Activated T-cell treated with anti-CD3 and anti-CD28 coated beads for 1 hour (primary cell): ENCODE measurements at places on chromosomes 13 and 19.

DNA sequence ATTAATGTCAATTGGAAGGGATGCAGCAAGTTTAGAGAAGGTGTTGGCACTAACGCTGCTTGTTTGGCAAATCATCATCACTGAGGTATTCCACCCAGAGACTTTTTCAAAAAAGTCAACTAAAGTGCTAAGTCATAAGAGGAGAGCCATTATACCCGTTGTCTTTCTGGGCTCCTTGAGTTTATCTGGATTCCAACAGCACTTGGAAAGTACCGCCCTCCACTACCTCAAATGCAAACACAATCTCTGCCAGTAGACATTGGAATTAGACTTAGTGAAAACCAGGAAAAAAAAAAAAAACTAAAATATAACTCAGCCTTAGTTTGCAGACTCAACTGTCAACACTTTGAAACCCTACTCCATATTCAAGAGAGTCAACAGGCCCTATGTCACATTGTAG is 266.0 kb downstream of the ITGBL1 start:
- no peak for DNase-seq

- DNase-seq = no peak
Measured at GRCh38 chr19:45102481-45102880, 9.5 kb downstream of the PPP1R37 start.

DNA sequence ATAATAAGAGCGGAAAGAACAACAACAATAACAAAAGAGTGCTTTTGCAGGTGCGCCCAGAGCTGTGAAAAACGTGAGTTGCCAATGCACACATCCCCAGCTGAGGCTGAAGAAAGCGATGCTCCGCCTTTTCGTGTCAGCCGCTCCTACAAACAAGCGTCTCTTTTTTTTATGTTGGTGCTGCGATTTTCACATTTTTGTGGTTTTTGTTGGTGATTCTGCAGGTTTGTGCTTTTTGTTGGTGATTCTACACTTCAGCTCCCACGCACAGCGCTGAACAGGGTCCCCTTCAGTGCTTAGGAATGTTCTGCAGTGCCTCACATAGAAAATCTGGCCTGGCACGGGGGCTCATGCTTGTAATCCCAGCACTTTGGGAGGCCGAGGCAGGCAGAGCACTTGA is 7.3 kb upstream of the SBK3 start:
- no peak for DNase-seq

- DNase-seq = no peak
Measured at GRCh38 chr13:39217471-39217870, 179.2 kb downstream of the NHLRC3 start.

- no peak for DNase-seq
Measured at GRCh38 chr19:45179072-45179891, 698 bp downstream of the BLOC1S3 start.

GRCh38 chr19:34254698-34255432 is 511 bp downstream of the GARRE1 start:
- peak; percentile 7 for DNase-seq

DNA sequence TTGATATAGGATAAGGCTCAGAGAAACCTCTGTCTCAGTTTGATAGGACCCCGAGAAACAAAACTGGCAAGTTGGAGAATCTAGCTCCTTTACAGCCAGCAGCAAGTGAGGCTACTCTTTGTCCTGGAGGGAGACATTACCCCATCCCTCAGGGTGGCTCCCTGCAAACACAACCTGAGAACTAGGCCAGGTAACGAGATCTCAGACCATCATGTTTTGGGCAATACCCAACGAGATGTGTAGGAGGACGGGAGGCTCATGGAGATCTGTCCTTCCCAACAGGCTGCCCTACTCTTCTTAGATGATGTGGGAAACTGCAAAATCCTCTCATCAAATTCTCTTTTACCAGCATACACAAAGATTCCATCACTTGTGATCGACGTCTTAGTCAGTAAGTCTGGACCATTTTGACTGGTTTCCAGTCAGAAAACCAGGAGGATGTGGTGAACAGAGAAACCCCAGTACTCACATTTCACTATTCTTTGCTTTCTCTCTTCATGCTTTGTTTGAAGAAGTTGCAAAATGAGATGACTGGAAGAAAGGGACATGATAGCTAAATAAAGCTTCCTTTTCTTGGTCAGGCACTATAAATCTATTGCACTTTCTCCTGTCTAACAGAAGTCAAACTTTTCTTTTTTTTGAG is 6.0 kb upstream of the CTU1 start:
- no peak for DNase-seq

- no peak for DNase-seq
Measured at GRCh38 chr13:71210861-71211260, 656.1 kb downstream of the DACH1 start.

GRCh38 chr13:43744261-43745031 is 42.3 kb downstream of the ENOX1 start:
- no peak for DNase-seq

DNA sequence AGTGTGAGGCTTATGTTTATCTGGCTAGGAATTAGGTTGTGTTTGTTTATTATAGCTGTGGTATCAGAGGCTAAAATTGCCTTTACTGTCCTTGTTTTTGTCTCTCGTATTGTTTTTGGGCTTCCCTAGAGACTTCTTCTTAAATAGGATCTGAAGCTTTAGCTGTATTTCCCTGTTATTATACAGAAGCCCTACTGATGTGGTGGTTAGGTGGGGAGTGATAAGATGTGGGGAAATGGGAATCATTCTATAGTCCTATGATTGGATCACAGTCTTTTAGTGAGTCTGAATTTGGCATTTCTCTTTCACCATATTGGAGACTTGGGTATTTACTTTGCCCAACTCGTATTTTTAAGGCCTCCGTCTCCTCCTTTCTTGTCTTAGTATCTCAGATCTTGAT is 8.3 kb upstream of the KL start:
- DNase-seq = no peak

- no peak for DNase-seq
Measured at GRCh38 chr13:20378721-20379120, 146.6 kb upstream of the GJB6 start.

DNA sequence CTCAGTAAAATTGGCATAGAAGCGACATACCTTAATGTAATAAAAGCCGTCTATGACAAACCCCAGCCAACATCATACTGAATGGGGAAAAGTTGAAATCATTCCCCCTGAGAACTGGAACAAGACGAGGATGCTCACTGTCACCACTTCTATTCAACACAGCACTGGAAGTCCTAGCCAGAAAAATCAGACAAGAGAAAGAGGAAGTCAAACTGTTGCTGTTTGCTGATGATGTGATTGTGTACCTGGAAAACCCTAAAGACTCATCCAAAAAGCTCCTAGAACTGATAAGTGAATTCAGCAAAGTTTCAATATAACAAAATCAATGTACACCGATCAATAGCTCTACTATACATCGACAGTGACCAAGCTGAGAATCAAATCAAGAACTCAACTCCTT is 63.3 kb downstream of the TNFSF13B start:
- no peak for DNase-seq

DNA sequence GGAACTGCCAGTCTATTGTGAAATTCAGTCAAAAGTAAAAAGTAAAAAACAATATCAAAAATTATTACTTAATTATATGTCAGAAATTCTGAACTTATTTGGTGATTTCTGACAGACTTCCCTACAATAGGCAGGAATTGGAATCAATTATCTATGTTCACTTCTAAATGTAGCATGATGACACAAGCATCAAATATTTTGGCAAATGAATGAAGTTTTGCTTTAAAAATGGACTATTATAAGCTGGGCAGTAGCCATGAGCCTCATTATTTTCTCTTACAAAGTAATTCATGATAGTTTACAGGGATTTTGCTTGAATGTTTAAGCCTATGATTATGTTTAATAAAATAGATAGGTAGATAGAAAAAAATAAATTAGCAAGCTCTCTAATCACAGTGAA is 582.6 kb downstream of the SLITRK6 start:
- DNase-seq = no peak

DNA sequence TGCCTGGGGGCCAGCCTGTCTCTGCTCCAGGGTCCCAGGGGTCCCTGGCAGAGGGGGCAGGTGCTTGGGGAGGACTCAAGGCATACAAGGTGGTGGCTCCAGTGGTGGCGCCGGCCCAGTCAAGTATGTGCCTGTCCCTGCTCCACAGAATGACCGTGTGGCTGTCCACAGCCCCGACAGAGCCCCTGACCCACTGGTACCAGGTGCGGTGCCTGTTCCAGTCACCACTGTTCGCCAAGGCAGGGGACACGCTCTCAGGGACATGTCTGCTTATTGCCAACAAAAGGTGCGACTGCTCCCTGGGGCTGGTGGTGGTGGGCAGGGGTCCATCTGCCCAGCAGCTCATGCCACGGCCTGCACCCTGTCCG is 8.2 kb downstream of the YIPF2 start:
- DNase-seq = no peak

DNA sequence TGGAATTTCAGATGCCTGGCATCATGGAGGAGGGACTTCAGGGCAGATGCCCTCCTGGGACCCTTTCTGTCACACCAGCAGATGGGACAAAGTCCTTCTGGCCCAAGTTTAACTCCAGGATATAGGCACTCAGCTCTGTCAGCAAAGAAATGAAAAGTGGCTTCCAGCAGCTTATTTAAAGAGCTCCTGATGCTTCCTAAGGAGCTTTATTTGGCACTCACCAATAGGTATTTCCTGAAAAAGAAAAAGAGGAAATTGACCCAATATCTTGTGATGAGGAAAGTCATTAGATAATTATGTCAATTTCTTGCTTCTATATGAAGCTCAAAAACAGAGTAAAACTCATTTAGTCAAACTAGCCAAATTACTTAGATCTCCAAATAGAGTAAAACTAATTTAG is 224.6 kb downstream of the RAP2A start:
- no peak for DNase-seq

- no peak for DNase-seq
Measured at GRCh38 chr19:5447700-5448311, 7.4 kb upstream of the ZNRF4 start.

DNA sequence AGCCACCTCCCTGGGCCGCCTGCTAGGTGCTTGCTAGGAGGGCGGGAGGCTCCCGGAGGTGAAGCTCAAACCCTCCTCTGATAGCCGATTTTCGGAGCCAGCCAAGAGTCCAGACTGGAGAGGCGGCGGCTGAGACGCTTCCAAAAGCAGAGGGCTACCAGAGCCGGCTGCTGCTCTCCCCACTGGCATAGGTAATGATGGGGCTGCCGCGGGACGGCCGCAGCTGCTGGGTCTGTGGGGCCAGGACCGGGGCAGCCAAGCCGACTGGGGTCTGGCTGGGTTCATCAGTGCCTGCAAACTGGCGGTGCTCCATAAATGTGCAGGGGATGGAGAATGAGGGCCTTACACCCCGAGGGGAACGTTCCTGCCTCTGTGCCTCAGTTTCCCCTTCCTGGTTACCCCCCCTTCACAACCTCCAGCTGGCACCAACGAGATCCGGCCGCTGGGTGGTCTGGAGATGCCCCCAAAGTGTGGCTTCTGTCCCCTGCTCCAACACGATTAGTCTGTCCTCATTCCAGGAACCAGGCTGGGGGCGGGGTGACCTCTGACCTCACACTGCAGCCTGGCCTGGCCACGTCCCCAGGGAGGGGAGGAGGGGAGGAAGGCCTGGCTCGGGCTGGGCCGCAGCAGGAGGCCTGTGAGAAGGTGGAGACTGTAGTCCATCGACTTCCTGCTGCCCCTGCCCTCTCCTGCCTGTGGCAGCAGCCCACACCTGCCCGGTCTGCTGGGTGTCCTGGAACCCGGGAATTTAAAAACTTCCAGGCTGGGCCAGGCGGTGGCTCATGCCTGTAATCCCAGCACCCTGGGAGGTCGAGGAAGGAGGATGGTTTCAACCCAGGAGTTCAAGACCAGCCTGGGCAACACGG is 3.8 kb upstream of the WDR18 start:
- no peak for DNase-seq

DNA sequence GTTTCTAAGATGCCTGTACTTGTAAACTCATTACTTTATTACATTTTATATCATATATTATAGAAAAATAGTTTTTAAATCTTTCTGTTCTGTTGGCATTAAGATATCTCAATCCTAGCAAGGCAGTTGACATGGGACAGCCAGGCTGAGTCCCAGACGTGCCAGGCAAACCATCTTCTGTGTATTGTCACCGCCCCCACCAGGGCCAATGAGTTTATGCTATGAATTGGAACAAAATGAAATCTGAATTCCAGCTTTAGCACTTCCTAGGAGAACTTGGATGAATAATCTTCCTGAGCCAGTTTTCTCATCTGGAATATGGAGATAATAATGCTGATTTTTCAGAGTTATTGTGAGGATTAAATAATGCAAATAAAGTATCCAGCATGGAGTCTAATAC is 79.9 kb upstream of the GSX1 start:
- peak; percentile 10 for DNase-seq

GRCh38 chr13:43432958-43433357 is 353.8 kb downstream of the ENOX1 start:
- DNase-seq = no peak

DNA sequence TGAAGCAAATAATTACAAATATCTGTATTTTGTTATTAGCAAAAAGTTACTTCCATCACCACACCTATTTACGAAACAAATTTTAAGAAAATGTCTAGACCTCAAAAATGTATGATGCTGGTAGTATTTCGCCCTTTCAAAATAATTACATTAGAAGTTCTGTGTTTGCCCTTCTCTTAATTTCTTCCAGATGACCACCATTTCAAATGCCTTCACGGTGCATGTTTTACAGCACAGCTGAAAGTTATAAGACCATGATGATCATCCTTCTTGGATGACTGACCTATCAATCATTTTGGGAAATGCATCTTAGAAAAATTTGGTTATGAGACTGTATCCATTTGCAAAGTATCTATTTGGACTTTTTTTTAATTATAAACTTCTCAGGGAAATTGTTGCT is 390.8 kb downstream of the SLITRK6 start:
- no peak for DNase-seq

GRCh38 chr13:73937441-73937840 is 196.8 kb downstream of the KLF12 start:
- no peak for DNase-seq

- no peak for DNase-seq
Measured at GRCh38 chr19:35109395-35110112, 6.1 kb upstream of the FXYD3 start.

DNA sequence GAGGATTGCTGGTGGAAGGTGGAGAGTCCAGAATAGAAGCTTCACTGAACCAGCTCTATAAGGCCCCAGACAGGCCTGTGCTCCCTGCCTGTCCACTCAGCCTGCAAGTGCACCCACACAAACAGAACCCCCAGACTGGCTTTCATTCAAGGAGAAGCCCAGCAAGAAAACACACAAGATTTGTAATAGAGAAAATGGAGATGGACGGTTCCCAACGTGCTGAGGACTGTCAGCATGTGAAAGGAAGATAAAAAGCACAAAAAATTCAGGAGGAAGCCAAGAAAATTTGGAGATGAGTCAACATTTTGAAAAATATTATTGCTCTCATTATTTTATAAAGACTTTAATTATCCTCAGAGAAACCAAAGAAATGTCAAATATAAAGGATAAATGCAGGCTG is 218.2 kb upstream of the SLC10A2 start:
- DNase-seq = no peak

GRCh38 chr13:33931397-33932311 is 113.7 kb downstream of the RFC3 start:
- no peak for DNase-seq
